ENCODE measurements at places on chromosomes 3 and 15.

DNA sequence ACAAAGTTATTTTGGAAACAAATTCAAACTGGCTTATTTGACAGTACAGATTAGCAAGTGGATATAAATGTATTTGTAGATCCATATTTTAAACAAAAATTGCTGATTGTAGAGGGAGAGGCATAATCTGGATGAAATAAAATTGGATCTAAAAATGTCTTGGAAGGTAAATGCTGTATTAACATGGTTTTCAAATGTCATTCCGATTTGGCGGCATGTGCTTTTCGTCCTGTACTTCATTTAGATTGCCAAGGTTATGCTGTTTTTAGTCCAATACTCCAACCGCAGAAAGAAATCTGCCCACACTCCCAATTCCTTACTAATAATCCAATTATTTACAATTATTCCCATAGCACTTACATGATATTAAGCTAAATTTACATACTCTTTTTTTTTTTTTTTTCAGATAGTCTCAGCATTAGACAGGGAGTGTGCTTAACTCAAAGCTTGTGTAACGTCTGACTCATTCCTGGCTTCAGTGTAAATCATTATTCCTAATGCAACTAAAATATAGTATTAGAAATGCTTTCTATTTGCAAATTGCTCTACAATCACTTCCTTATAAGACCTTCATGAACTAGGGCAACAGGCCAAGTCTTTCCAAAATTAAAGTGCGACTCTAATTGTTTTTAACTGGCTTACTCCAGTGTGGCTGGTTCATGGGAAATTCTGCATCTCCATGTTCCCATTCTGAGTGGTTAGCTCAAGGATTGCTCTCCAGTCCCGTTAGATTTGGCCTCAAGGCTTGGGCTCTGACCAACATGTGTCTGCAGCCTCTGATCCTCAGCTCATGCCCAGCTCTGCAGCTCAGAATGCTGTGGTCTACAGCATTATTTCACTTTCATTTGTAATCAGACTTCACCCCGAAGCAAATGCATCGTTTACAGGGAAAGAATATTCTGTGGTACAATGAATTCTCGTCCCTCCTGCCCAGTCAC is 103.9 kb downstream of the FBN1 start:
- peak; percentile 86 for DNase-seq

GRCh38 chr3:67198374-67198773 is 200.3 kb downstream of the KBTBD8 start:
- no peak for DNase-seq

- DNase-seq: peak; percentile 39
Observed at GRCh38 chr3:42190701-42191442, 75.1 kb downstream of the CCK start.

- DNase-seq: no peak
Observed at GRCh38 chr15:68704496-68705021, 116.1 kb downstream of the ANP32A start.

GRCh38 chr3:13224967-13225366 is 151.7 kb upstream of the IQSEC1 start:
- DNase-seq: no peak
